ENCODE measurements at places on chromosomes 6 and 20.

DNA sequence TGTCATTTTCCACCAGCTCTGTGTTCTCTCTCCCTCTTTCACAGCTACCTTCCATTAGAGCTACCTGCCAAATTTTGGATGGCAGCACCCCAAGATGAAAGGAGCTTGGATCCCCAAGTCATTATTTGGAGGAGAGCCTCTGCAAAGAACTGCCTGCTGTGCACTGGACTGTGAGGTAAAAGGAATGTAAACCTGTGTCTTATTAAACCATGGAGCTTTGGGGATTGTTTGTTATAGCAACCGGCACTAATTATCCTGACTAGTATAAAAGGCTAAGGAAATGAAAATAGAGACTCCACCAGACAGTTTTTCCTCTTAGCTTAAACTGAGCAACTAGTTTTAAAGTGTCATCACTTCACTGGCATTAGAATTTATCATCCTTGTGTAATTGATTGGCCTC lies 191.6 kb upstream of the DTNBP1 start:
- no peak for DNase-seq

DNA sequence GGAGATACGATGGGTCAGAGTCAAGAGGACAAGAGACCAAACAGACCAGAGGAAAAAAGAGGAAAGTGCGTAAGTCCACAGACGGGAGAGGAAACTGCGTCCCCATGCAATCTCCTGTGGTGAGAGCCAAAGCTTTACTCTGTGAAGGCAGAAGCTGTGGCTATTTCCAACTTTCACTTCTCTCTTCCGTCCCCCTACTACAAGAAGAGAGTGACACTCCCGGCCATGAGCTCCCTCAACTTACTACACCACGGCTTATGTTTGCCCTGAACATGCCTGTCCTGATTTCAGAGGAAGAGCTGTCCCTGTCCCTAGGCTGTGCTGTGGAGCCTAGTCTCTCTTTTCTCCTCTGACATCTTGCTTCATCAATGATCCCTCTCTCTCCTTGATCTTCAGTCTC lies 11.5 kb upstream of the SSR1 start:
- no peak for DNase-seq

DNA sequence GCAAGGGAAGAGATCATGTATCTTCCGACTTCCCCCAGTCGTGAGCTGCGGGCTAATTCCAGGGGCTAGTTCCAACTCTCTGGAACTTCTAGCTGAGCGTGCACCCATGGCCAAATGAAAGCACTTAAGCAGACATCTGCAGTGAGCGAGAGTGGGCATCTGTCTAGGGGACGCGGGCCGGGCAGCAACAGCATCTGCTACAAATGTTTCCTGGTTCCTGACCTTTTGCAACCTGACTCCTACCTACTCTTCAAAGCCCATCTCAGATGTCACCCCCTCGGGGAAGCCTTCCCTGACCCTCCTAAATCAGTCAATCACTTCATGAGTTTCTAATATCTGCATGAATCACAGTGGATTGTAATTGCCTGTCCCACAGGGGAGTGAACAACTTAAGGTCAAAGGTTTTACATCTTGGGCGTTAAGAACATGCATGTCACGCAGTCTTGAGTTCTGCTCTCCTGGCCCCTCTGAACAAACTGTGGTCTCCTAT lies 141.9 kb downstream of the CEBPB start:
- no peak for DNase-seq

- no peak for DNase-seq
Measured at GRCh38 chr6:87150406-87150805, 5.0 kb upstream of the ZNF292 start.

DNA sequence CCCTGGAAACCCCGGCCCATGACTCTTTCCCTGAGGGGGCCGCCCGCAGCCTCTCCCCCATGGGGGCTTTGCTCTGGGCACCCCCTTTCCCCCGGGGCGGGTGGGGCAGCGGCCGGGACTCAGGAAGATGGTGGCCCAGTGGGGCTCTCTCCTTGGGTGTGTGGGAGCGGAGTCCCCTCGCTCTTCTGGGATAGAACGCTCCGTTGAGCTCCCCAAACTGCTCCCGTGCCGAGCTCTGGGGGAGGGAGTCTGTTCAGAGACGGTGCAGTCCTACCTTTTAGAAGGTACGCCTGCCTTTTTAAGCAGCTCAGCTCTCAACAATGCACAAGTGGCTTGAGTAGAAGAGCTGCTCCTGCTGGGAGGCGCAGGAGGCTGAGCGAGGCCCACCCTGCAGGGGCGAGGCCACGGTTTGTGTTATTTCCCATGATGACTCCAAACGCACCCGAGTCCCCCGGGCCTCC lies 21.7 kb upstream of the BHLHE23 start:
- DNase-seq: no peak

- no peak for DNase-seq
Measured at GRCh38 chr6:51077821-51078518, 259.3 kb downstream of the TFAP2B start.

GRCh38 chr6:153028286-153028685 lies 25.8 kb upstream of the MTRF1L start:
- DNase-seq: no peak

- no peak for DNase-seq
Measured at GRCh38 chr6:137707038-137707589, 159.9 kb upstream of the TNFAIP3 start.

- DNase-seq: no peak
Measured at GRCh38 chr20:1346315-1346969, 17.5 kb upstream of the SDCBP2 start.

DNA sequence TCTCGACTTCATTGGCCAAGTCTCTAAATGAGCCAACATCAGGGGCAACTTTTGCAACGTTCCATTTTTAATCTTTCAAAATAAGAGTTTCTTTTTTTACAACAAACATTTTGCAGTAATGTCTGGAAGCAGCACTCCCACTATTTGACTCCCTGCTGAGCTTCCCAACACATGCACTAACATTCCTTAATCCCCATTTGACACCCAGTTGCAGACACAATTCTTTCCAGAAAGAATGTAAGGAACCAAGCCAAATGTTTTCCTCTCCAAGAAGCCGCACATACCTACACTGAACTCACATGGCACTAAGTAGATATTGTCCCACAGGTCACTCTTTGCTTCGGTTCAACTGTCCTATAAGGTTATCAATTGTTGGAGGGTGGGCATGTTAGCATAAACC lies 165.6 kb downstream of the GRM1 start:
- no peak for DNase-seq

- DNase-seq: no peak
Measured at GRCh38 chr6:125041740-125042459, 79.7 kb downstream of the RNF217 start.

DNA sequence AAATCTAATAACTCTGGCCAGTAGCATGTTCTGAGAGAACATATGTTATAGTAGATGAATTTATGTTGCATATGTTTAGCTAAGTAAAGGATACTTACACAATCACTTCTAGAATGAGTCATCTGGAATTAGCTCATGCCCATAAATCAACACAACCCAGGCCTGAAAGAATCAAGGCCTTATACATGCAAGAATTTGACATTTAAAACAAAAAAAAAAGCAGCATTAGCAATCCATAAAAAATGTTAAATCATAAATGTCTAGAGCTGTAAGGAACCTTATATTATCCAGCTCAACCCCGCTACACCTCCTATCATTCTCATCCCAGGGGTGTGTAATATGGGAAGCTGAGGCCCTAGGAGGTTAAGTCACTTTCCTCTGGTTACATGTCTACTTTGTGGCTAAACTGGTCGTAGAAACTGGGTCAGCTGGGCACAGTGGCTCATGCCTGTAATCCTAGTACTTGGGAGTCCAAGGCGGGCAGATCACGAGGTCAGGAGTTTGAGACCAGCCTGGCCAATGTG lies 105.2 kb upstream of the CARMIL1 start:
- no peak for DNase-seq

DNA sequence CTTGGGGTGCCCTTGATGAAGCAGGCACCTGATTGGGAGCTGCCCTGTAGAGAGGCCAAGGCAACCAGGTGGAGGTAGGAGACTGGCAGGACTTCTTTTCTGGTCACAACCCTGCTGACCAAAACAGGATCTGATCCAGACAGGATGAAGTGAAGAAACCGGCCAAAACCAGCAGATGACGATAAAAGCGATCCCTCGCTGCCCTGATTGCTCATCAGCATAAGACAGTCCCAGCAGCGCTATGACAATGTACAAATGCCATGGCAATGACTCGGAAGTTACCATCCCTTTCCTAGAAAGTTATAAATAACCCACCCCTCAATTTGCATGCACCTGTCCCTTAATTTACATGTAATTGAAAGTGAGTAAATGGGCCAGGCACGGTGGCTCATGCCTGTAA lies 88.4 kb upstream of the PDE10A start:
- no peak for DNase-seq

Measured in activated T-helper 1 cell treated with anti-CD3 and anti-CD28 coated beads, Interleukin-2, amount 50 U/mL, for 16 hours (primary cell).